Left lung (tissue), 14 donors: ENCODE measurements at places on chromosomes 2 and 18. TPM values are rescaled to one million over a fixed set of nuclear protein-coding genes. Genes with fewer than 3 reads are reported as not detected.

Gene MYO5B
- polyA plus RNA-seq, result 11.2 TPM

Gene POTEI
- polyA plus RNA-seq, result 1.1 TPM

Gene FAP
- polyA plus RNA-seq, result 24.6 TPM

Gene CNNM3
- 33.7 TPM for polyA plus RNA-seq

Gene COL5A2
- 223 TPM for polyA plus RNA-seq

Gene MC5R
- polyA plus RNA-seq, result 0.13 TPM

Gene TGIF1
- polyA plus RNA-seq, result 81.0 TPM

Gene GALNT5
- 6.5 TPM for polyA plus RNA-seq

Gene STEAP3
- 2.6 TPM for polyA plus RNA-seq

Gene PRKAG3
- 0.08 TPM for polyA plus RNA-seq

Gene G6PC2
- not detected for polyA plus RNA-seq

Gene ECEL1
- 0.38 TPM for polyA plus RNA-seq

Gene EGR4
- not detected for polyA plus RNA-seq

Gene TGFA
- polyA plus RNA-seq, result 0.99 TPM

Gene INHA
- polyA plus RNA-seq, result 0.43 TPM

Gene VWC2L
- polyA plus RNA-seq, result not detected

Gene STARD6
- 0.43 TPM for polyA plus RNA-seq

Gene ZC3H6
- 8.4 TPM for polyA plus RNA-seq

Gene UXS1
- polyA plus RNA-seq, result 98.5 TPM

Gene XDH
- polyA plus RNA-seq, result 0.17 TPM

Gene DAW1
- 0.70 TPM for polyA plus RNA-seq

Gene TTC27
- polyA plus RNA-seq, result 26.9 TPM

Gene LIMS4
- 2.7 TPM for polyA plus RNA-seq

Gene CAPN14
- 0.38 TPM for polyA plus RNA-seq

Gene NOL4
- 2.5 TPM for polyA plus RNA-seq

Gene CDK15
- polyA plus RNA-seq, result 0.48 TPM

Gene EIF4E2
- 108 TPM for polyA plus RNA-seq

Gene DTNA
- 9.5 TPM for polyA plus RNA-seq

Gene CCDC85A
- 2.0 TPM for polyA plus RNA-seq

Gene CFC1
- polyA plus RNA-seq, result 6.2 TPM

Gene LYPD1
- 1.3 TPM for polyA plus RNA-seq

Gene ASAP2
- polyA plus RNA-seq, result 41.4 TPM
